Heart right ventricle (tissue), 16 donors: ENCODE measurements at places on chromosomes 1 and 21. TPM values are rescaled to one million over a fixed set of nuclear protein-coding genes. Genes with fewer than 3 reads are reported as not detected.

PALMD gene
- polyA plus RNA-seq: 81.2 TPM

OR2T2 gene
- polyA plus RNA-seq: not detected

- H3K27ac ChIP-seq: no peak overlapping the region
- H3K27me3 ChIP-seq: no peaks in the 10 kb centered on the region
- no peak overlapping the region for H3K4me3 ChIP-seq
Measured at GRCh38 chr1:210415846-210416448, 87.2 kb downstream of the HHAT start.

GRCh38 chr1:157399984-157400382, 152.3 kb downstream of the FCRL5 start:
- peaks cover 13% of the 10 kb centered on the region for H3K27me3 ChIP-seq
- DNase-seq: no peak
- peaks cover 17% of the 10 kb centered on the region for H3K4me1 ChIP-seq
- no peak overlapping the region for H3K4me3 ChIP-seq
- no peaks in the 10 kb centered on the region for H3K36me3 ChIP-seq

DNA sequence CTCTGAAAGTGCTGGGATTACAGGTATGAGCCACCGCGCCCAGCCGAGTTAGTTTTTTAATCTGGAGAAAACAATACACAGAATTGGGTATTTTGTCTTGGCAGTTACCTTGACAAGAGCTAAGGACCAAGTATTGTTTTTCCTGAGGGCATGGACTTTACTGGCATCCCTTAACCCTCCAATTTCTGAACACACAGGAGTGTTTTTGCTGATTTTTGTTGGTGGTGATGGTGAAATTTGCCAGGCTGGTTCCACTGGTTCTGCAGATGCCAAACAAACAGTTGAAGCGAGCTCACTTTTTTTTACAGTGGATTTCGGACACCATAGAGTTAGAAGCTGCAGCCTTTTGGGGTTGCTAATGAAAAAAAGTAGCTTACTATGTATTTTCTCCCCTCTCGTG, 37.2 kb upstream of the SH3D21 start:
- no peak overlapping the region for H3K4me3 ChIP-seq
- no peak overlapping the region for H3K27ac ChIP-seq
- no peaks in the 10 kb centered on the region for H3K27me3 ChIP-seq
- H3K36me3 ChIP-seq: no peaks in the 10 kb centered on the region
